ENCODE measurements at places on chromosomes 11 and 22.

DNA sequence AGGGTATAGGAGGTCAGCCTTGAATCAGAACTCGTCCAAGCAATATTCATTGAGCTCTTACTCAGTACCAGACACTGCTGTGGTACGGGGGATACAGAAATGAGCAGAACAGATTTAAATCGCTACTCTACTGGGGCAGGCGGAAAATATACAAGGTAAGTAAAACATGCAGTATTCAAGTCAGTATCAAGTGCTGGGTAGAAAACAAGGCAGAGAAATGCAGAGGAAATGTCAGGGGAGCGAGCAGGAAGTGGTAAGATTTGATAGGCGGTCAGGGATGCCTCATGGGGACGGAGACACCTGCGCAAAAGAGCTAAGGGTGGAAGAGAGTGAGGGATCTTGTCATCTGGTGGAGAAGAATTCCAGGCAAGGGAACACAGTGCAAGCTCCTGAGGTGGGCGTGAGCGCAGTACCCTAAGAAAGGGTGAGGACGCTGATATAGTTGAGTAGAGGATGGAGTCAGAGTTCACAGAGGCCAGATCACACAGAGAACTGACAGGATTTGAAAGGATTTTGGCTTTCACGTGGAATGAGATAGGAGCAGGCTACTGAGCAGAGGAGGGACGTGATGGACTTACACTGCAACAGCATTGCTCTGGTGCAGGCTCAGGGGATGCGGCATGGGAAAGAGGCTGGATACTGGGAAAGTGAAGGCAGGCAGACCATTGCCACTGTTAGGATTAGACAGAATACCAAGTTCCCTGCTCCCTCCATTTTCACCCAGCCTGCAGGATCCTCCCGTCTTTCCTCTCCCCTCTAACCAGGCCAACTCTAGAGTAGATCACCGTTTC is 35.8 kb downstream of the SC5D start:
- DNase-seq, result peak; percentile 29

DNA sequence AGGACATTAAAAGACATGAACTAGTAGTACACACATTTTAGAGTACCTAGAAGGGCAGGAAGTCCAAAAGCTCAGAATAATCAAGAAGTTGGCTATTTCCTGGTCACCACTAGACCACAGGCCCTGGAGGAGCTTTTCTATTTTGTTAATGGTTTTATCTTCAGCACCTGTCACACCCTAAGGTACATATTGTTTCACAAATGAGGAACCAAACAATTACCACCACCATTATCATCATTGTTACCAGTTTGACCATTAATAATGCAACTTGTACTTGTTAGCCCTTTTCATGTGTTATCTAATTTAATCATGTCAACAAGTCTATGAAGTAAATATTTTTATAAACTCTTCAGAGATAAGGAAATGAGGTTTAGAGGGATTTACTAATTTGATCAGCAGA is 4.9 kb downstream of the MRPL48 start:
- no peak for DNase-seq

DNA sequence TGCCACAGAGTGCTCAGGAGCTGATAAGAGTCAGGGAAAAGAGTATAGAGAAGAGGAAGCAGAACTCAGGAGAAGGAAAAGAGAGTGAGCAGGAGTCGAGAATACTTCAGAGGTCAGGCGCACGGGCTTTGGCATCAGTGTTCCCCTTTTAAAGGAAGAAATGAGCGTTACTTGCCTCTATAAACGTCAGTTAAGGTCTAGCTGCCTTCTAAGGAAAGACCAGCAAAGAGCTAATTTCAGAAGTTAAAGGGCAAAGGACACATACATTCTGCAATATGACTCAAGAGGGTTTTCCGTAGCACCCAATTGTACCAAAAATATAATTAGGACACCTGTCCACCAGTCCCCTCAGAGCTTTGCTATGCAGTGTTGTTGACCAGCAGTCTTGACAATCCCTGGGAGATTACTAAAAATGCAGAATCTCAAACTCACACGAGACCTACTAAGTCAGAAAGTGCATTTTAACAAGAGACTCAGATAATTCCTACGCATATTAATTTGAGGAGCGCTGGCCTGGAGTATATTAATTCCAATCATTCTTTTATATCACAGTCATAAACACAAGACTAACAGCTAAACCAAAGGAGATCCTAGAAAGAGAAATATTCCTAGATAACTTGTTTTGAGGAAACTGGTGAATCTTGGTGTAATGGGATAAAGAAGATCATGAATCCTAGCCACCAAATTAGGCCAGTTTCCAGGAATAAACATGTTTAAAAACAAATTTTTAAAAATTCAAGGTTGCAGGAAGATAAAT is 249.0 kb downstream of the CADM1 start:
- DNase-seq, result no peak

GRCh38 chr11:37107415-37107814 is 509.4 kb upstream of the RAG2 start:
- no peak for DNase-seq

DNA sequence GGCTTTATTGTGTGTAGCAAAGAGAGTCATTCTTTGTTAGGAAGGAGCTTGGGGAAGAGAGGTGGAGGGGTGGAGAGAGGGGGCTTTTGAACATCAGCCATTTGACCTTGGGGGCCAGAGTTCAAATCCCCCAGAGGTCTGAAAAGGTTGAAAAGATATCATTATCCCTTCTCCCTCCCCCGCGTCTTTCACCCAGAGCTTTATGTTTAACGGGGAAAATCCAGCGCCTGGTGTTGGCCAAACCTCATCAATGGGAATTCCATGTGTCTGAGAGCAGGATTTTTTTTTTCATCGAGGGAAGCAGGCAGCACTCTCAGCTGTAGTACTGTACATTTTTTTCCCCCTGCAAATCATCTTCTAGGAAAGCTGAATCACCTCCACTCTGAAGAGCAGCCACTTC is 122.4 kb upstream of the HSD17B12 start:
- no peak for DNase-seq

DNA sequence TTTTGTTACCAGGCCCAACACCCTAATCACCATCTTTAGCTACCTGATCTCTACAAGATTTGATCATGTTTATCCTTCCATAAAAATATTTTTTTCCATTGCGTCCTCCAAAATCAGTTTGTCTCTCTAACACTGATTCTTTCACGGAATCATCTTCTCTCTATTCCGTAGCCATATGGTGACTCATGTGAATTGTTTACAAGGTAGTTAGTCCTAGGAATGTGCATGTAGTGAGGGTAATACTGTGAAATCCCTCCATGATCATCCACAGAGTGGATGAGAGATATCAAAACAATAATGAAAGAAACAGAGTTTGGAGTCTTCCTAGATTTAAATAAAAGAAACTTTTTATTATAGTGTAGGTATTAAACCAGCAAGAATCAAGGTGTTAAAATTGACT is 230.2 kb downstream of the METTL15 start:
- DNase-seq, result no peak

DNA sequence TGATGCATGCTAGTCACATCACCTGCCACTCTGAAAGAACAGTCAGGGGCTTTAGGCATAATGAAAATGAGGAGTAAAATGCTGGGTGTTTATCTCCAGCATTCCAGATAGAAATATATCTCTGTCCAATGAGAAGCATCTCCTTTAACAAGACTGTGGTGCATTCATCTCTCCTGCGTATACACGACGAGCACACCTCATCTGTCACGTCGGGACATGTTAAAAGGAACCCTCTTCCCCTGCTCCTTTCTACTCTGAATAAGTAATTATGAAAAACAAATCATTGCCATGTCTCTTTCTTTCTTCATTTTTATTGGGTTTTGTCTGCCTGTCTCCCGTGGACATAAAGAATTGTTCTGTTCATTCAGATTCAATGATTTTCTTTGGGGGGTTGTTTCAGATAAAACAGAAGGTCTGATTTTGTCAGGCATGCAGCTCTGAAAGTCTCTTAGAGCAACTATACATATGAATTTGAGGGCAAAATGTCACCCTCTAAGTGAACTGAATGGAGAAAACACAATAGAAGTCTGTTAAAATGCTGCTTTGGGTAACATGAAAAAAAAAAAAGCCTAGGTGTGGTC is 195.0 kb downstream of the MAML2 start:
- DNase-seq, result no peak

- DNase-seq, result no peak
Observed at GRCh38 chr22:45083659-45084305, 74.0 kb upstream of the PHF21B start.

DNA sequence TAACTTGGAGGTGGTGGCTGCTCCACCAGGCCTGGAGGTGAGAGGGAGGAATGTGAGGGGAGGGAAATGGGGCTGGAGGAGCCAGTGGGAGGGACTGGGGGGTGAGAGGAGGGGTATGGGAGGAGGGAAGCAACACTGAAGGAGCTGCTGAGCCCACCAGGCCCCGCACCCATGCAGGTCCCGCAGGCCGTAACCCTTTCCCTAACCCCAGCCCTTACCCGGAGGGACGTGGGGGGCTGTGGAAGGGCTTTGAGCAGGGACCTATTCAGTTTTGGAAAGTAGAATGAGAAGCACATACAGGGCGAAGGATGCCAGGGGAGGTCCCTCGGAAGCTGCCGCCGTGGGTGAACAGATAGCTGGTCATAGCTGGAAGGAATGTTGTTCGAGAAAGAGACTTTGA is 33.9 kb upstream of the CRYBB3 start:
- no peak for DNase-seq

GRCh38 chr11:58924230-58924629 is 15.1 kb upstream of the GLYATL1 start:
- DNase-seq, result no peak

GRCh38 chr11:70804139-70804837 is 406.0 kb downstream of the CTTN start:
- no peak for DNase-seq

DNA sequence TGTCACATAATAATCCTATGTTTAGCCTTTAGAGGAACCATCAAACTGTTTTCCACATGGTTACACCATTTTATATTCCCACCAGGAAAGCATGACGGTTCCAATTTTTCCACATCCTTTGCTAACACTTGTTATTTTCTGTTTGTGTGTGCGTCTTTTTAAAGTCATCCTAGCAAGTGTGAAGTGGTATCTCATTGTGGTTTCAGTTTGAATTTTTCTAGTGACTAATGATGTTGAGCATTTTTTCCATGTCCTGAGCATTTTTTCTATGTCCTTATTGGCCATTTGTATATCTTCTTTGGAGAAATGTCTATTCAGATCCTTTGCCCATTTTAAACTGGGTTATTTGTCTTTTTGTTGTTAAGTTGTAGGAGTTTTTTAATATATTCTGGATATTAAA is 53.7 kb upstream of the DEPDC7 start:
- no peak for DNase-seq

GRCh38 chr11:118524356-118524755 is 2.9 kb upstream of the TTC36 start:
- no peak for DNase-seq

GRCh38 chr11:45857961-45858474 is 10.7 kb downstream of the CRY2 start:
- no peak for DNase-seq

- no peak for DNase-seq
Observed at GRCh38 chr22:23193882-23194281, 13.6 kb downstream of the BCR start.

DNA sequence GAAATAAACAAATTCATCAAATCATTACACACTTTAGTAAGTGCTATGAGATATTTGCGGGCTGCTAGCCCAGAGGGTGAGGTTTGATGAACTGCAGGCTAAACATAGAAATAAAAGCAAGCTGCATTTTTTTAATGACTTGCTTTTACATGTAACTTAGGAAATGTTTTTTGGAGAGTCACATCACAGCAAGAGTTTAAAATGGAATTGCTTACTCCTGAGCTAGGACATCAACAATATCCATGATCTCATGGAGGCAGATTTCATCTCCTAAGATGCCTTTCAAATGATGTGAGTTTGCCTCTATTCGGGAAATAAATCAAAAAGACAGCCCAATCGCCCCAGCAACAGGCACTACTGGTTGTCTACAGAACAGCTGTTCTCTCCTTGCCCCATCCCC is 73.4 kb upstream of the CD44 start:
- no peak for DNase-seq

- DNase-seq, result no peak
Observed at GRCh38 chr11:98183034-98183433, 837.7 kb upstream of the CNTN5 start.

GRCh38 chr11:12470236-12470635 is 92.9 kb downstream of the PARVA start:
- no peak for DNase-seq

DNA sequence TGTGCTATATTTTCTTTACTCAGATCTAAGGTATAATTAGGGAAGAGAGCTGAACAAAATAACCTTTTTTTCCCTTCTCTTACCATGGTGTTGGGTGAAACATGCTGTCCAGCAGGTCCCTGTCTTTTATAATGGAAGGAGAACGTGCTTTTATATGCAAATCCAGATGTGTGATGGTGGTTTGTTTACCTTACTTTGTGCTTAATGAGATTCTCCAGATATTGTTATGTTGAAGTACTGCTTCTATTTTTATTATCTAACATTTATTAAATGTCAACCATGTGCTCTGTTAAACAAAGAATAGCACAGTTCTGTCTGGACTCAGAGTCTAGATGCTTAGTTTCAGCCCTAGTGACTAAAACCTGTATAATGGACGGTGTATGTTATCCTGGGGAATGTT is 10.1 kb upstream of the GRIK4 start:
- no peak for DNase-seq

- no peak for DNase-seq
Observed at GRCh38 chr11:111128076-111128870, 117.3 kb upstream of the POU2AF2 start.

DNA sequence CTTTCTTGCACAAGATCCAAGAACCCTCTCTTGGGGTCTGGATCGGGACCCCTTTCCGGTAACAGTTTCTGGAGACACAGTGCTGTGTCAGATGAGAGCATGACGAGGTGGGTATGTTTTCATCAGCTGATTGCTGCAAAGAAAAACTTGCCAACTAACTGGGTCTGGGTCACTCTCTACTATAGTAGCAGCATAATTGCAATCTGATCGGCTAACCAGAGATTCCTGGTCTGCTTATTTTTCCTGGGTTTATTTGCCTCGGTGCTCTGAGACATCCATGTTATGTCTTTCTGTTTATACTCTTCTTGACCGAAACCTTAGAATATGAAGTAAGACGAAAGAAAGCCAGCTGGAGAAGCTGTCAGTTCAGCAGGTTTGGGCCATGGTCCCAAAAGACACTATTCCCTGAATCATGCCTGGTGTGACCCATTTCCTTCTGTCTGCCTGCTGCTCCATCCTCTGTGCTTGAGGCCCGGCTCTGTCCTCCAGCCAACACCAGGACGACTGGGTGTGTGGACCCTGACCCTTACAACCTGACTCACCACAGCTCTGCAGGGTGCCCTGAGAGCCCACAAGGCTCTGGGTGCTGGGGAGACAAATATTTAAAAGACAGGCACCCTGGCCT is 24.1 kb upstream of the CLMP start:
- DNase-seq, result no peak
